ENCODE measurements at places on chromosomes 6 and 20. TPM values are rescaled to one million over a fixed set of nuclear protein-coding genes. Genes with fewer than 3 reads are reported as not detected.

MROH8 gene
- 5.1 TPM for total RNA-seq

- DNase-seq = no peak
These were observed 37.7 kb upstream of the CENPW start for GRCh38 chr6:126302191-126302590.

DNA sequence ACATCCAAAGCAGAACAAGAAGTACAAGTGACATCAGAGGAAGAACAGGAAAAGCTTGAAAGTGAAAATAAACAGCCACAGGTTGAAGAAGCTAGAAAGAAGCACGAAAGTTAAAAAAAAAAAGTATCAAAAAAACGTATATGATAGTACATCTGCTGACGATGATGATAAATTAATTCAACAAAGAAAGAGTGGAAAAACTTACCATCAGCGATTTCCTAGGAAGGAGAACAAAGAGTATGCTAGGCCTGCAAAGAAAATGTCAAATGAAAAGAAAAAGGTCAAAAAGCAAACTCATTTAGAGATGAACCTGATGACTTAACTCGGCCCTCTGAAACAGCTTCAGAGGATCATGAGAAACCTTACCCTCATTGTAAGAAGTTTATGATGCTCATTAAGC, 3.7 kb downstream of the SAYSD1 start:
- DNase-seq = no peak

- DNase-seq = no peak
These were observed 44.2 kb downstream of the FNDC1 start for GRCh38 chr6:159213405-159213804.

GRCh38 chr6:30857549-30857948, 26.8 kb upstream of the DDR1 start:
- no peak for DNase-seq

- DNase-seq = no peak
These were observed 36.8 kb upstream of the CLIC5 start for GRCh38 chr6:46052479-46052878.

NKAIN2 gene
- 0.14 TPM for total RNA-seq

DNA sequence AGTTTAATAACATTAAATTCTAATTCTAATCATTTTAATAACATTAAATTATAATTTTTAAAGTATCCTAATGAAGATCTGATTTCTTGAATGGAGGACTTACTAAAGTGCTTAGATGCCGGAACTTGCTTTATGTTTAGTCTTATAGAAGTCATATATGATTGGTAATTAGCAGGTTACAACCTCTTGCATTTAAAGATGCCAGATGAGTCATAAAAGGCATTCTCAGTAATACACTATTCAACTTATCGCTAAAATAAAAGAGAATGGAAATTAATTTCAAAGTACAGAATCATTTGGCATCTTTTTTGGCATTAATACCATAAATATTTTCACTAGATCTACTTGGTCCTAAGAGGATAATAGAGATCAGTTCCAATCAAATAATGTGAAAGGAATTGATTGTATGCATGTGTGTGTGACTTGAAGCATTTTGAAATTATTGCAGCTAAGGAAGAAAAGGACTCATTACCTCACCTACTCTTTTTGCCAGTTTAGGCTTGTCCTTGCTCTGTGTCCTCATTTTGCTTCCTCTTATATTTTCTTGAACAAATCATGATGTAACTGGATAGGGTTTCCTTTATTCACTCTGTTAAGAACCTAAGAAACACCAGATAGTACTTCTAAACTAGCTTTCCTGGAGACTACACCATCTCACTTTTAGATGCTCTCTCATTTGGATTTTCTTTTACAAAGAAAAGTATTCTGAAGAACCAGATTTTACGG, 2.7 kb downstream of the COL21A1 start:
- DNase-seq = no peak

WASF1 gene
- 3.5 TPM for total RNA-seq

TREM2 gene
- total RNA-seq = not detected

SGK2 gene
- total RNA-seq = 253 TPM

- DNase-seq = no peak
These were observed at the start of gene NKAIN4 for GRCh38 chr20:63254232-63254605. Gene NKAIN4, minus strand, starts transcription at chr20:63254463. Its CDS starts 13 bp downstream, at chr20:63254450.

C4A gene
- 410 TPM for total RNA-seq

DYNLT2 gene
- 1.5 TPM for total RNA-seq

- DNase-seq = no peak
These were observed 85.0 kb downstream of the PLCG1 start for GRCh38 chr20:41222296-41222695.

Data from liver (tissue), 10 donors.